ENCODE measurements at places on chromosomes 4 and X. TPM values are rescaled to one million over a fixed set of nuclear protein-coding genes. Genes with fewer than 3 reads are reported as not detected.
A peak's percentile ranks its signal among the peaks of the same experiment; 100 is the strongest.

- DNase-seq, result no peak
Measured at GRCh38 chrX:44082829-44083228, 109.6 kb upstream of the NDP start.

GRCh38 chr4:156915221-156915620 lies 56.4 kb downstream of the PDGFC start:
- no peak for DNase-seq

The RHOXF1 gene
- total RNA-seq, result not detected

The SSX4 gene
- not detected for total RNA-seq

DNA sequence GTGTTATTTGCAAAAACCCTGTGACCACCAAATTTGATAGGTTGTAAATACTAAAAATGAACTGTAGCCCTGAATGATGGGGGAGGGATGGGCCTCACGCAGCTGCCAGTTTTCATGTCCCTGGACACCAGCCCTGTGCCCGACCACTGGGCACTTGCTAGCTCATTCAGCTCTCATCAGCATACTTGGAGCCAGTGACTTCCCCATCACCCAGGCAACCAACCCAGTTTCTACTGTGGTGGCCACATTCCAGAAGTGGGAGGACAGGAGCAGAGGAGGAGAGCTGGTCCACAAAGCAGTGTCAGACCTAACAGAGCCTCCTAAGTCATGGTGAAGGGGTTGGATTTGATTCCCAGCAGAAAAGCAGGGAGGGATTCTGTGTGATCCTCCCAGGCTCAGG lies 128.2 kb downstream of the CPEB2 start:
- DNase-seq, result peak; percentile 57

The ATP1B4 gene
- total RNA-seq, result under 0.01 TPM

GRCh38 chr4:528296-528695 lies 29.3 kb downstream of the PIGG start:
- DNase-seq, result no peak

The SMIM10 gene
- 0.78 TPM for total RNA-seq

The GPR143 gene
- total RNA-seq, result 1.2 TPM

The ALAS2 gene
- total RNA-seq, result 32.0 TPM

The SLIT2 gene
- 14.7 TPM for total RNA-seq

DNA sequence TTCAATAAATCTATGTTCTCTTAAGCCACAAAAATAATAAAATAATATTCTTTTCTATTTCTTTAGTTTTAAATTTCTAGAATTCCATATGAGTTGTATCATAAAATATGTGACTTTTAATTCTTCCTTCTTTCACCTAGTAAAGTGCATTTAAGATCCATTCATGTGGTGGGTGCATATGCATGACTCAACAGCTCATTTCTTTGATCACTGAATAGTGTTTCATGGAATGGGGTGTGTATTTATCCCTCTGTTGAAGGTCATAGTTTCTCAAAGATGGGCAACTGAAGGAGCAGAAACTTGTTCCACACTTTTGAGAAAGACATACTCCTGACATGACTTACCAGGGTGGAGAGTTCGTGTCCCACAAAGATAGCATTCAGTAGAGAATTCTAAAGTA lies 1230.3 kb upstream of the AGA start:
- DNase-seq, result no peak

DNA sequence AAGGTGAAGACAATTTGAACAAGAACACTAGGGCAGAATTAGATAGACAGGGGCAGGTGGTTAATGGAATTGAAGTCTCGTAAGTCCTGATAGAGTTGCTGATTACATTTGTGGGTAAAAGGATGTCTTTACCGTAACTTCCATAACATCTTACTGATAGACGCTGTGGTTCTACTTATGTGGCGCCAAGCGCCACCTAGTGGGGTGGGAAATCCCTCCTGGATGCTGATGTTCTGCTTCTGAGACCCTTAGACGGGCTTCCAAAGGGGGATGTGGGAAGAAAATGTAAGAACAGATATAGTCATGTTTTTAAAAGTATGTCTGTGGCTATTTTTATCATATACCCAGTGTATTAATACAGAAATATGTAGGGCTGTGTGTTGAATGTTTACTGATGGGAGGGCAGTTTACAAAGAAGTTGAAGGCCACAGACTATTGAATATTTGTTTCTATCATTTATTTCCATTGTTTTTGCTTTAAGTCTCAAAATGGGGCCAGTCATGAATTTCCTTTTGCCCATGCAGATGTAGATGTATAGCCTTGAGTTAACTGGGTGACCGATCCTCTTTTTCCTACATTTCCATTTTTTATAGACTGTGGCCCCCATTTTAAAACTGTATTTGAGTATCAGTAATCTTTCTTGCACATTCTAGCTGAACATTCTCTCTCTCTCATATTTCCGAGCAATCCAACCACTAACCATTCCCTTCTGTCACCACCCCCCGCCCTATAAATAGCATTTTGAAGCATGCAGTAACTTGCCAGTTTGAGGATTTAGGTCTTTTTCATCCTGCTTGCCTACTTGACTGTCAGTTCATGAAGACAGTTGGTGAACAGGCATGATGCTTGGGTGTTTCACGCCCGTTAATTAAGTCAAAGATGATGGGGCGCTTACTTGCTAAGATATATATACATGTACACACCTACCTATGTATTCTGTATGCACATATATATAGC lies 12.1 kb upstream of the TLR8 start:
- DNase-seq, result no peak

DNA sequence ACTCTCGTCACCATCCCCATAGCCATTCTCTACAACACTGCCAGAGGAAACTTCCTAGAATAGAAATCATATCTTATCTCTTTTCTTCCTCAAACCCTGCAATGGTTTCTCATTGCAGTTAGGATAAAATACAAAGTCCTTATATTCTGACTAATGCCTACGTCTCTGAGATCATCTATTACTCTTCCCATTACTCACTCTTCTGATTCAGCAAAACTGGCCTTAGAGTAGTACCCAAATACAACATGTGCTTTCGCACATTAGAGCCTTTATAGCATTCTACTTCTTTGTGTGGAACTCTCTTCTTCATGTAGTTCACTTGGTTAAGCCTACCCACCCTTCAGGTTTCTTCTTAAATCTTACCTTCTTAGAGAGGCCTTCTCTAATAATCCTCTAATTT lies 28.0 kb downstream of the LHFPL1 start:
- DNase-seq, result no peak

DNA sequence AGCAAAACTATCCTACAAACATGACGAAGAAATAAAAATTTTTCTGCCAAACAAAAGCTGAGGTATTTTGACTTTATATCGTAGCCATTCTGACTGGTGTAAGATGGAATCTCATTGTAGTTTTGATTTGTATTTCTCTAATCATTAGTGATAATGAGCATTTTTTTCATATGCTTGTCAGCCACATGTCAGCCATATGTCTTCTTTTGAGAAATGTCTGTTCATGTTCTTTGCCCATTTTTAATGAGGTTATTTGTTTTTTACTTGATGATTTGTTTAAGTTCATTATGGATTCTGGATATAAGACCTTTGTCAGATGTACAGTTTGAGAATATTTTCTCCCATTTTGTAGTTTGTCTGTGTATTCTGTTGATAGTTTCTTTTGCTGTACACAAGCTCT lies 24.5 kb downstream of the F8A2 start:
- no peak for DNase-seq

DNA sequence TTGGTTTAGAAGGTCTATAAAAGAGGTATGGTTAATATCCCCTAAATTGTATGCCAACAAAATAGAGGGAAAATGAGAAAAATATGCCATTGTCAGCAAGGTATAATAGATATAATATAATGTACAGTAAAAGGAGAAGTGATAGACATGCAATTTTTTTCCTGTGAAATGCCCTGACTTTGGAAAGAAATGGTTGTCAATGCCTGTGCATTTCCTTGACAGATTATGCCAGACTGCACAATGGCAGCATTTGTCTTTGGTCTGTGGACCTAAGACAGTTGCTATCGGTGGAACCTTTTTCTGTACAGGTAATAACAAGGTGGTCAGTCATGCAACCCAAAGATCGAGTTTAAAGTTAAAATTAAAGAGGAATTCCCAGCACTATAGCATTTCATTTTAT lies 301.7 kb downstream of the CFAP299 start:
- DNase-seq, result no peak

- no peak for DNase-seq
Measured at GRCh38 chrX:2679534-2680485, 11.3 kb upstream of the CD99 start.

- DNase-seq, result no peak
Measured at GRCh38 chr4:79217025-79217424, 108.8 kb downstream of the NAA11 start.

DNA sequence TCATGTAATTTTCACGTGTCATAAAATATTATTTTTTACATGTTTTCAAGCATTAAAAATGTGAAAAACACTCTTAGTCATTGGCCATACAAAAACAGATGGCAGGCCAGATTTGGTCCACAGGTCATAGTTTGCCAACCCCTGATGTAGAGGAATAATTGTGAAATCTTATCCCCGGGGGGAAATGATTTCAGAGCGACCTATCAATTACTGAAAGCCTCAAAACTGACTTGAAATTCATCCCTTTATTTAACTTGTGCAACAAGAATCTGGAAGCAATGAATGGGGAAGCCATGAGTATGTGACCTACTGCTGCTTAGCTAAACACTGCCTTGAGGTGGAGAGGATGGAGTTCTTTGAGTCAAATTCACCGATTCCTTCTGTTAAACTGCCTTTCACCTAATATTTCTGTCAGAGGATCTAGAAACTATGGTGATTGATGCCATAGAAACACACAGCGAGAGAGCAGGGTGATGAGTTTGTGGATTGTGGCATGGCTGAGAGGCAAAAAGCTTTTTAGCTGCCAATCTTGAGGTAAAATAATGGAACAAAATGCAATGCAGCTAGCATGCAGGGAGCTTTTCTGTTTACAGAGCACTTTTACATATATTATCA lies 30.3 kb upstream of the BRS3 start:
- DNase-seq, result no peak

The POLN gene
- 7.8 TPM for total RNA-seq

DNA sequence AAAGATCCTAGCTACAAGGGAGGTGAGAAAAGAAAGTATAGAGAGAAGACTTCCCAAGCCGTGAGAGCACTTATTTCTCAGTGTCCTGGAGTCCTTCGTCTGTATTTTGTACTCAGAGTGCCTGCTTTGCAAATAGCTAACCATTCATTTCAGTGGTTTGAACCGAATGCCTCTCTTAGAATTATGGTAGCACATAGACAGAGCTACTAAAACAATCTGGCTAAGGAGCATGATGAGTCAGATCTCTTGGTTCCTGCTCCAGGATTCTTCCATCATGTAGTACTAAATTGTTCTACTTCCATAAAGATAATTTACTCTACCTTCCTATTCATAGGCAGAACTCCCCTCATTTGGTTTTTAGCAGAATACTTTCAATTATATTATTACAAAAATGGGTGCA lies 946.6 kb downstream of the STIM2 start:
- DNase-seq, result no peak

GRCh38 chrX:137916090-137916746 lies 350.3 kb downstream of the ZIC3 start:
- no peak for DNase-seq

DNA sequence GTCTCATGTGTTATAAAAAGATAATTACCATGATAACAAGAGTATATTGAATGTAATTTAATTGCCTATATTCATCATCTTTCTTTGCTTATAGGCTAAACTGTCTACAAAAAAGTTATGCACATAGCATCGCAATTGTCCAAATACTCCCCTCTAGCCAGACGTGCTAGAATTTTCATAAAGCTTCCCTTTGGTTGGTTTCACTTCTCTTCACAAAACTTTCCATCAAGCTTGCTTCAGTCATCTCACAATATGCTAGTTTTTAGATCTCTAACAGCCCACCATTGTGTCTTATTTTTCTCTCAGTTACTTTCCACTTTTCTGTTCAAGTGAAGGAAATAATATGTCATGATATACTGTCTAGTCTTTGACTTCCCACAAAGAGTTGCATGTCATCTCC lies 448.3 kb upstream of the SPANXN1 start:
- DNase-seq, result no peak

GRCh38 chrX:295136-295535 lies 14.0 kb downstream of the PLCXD1 start:
- DNase-seq, result no peak

GRCh38 chrX:139738581-139738980 lies 30.6 kb upstream of the MCF2 start:
- DNase-seq, result no peak

The TCEAL9 gene
- total RNA-seq, result 36.5 TPM

GRCh38 chr4:5045097-5045496 lies 6.2 kb upstream of the STK32B start:
- no peak for DNase-seq

- DNase-seq, result no peak
Measured at GRCh38 chrX:11577603-11578002, 88.1 kb downstream of the ARHGAP6 start.

The P2RY8 gene
- 0.16 TPM for total RNA-seq

The PCYT1B gene
- 22.5 TPM for total RNA-seq

The GLOD5 gene
- not detected for total RNA-seq

DNA sequence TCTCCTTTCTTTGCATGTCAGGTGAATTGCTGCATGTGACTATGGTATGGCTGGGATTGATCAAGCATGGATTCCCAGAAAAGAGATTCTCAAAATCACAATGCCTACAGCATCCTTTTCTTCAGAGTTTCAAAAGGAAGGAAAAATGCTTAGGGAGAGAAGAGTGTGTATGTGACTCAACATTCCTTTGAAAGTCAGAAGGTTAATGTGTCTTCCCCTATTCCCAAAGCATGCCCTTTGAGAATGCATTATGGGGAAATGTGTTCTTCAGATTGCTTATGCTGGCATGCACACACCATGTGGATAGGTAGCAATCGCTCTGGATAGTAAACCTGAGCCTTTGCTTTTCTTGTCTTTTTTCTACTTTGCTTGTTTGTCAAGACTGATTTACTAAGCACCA lies 78.5 kb downstream of the ELOVL6 start:
- DNase-seq, result no peak

DNA sequence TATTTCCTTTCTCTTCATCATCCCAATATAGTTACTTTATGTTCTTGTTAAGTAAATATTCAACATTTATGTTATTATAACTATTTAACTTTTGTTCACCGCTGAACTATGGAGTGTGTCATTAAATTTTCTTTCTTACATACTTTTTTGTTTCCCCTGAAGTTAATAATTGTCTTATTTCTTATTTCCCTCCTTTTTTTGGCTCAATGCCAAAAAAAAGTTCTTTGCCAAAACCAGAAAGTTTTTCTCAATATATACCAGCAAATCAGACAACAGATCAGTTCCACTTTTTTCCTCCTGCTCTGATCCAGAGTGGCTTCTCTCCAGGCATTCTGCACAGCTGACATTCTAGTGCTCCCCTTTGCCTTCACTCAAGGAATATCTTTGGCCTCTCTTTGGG lies 187.0 kb upstream of the PPARGC1A start:
- no peak for DNase-seq

- DNase-seq, result no peak
Measured at GRCh38 chr4:172649143-172649542, 519.5 kb upstream of the GALNT7 start.

The PCDH18 gene
- 26.0 TPM for total RNA-seq

The C4orf50 gene
- total RNA-seq, result 17.0 TPM

The COL4A5 gene
- 17.8 TPM for total RNA-seq

DNA sequence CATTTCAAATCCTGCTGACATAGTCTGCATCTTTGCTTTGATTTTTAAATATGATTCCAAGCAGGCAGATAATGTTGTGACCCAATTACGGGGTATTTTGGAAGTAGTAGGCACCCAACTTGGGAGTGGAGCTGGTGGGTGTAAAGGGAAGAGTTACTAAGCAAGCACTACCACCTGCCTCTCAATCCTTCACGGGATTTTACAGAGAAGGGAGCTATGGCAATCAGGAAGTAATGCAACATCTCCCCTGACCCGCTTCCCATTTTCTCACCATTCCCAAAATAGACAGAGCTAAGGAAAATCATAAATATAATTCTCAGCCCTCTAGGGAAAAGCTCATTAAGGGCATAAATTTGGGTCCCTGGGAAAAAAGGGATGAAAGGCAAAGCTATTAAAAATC lies 9.2 kb downstream of the APBB2 start:
- no peak for DNase-seq
